HS-27A (cell line): ENCODE measurements at places on chromosomes 11 and 22.

GRCh38 chr11:115291325-115291724 is 212.9 kb downstream of the CADM1 start:
- no peak for DNase-seq

GRCh38 chr11:115267238-115267781 is 236.9 kb downstream of the CADM1 start:
- DNase-seq, result no peak

- DNase-seq, result no peak
These were observed 144.6 kb downstream of the LDLRAD3 start for GRCh38 chr11:36088266-36088972.

- no peak for DNase-seq
These were observed 55.5 kb upstream of the EP300 start for GRCh38 chr22:41036924-41037323.

DNA sequence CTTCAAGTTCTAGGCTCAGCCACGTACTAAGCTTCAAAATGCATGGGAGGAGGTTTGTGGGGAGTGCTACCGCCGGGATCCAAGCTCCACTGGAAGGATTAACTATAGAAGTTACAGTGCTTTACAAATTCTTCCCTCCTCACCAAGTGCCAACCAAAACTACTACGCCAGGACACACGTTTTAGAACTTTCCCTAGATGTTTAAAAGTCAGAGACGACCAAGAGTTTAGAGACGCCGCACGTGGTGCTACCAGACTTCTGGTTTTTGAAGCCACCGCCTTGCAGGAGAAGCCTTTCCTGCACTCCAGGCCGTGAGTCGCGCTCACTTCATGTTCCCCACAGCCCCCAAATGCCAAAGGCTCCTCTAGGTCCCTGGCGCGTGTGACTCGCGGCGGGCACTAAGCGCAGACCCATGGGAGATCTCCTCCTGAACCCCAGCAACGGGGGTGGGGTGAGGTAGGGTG is 734 bp downstream of the SNU13 start:
- DNase-seq, result no peak

GRCh38 chr11:315051-315481 is 1.2 kb downstream of the IFITM1 start:
- no peak for DNase-seq

- DNase-seq, result no peak
These were observed 49.2 kb downstream of the DBX1 start for GRCh38 chr11:20110908-20111669.

DNA sequence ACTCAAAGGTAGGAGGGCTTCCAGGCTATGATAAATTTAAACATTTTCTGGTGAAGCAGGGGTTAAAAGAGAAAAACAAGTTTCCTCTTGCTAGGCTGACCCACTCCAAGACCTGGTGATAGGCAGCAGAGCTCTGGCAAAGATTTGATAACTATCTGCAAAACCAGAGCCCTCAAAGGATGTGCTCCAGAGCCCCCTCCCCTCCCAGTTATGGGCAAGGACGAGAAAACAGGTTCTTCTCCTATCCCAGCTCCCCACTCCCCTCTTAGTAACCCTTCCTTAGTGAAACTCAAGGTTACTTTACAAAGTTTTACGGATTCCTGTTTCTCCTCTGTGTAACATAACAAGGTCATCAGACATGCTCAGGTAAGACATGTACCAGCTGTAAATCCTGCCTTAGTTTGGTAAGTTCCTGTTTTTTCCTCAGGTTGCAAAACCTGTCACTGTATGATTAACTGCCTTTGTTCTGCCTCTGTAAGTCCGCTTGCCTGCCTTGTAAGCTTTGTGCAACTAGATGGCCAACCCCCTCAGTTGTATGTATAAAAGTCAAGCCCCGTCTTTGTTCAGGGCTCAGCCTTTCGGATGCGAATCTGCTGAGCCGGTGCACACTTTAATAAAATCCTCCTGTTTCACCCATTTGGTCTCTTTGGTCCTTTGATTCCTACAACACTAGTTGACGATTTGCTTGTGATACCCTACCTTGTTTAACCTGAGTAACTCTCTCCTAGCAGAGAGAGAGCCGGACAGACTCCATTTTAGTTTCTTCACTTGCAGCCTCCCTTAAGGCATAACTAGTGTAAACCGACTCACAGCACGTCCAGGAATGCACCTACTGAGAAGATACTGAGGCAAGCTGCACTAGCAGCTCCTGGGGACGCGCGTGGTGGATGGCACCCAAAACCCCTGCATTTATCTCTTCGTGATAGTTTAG is 13.9 kb downstream of the APOBEC3H start:
- no peak for DNase-seq

DNA sequence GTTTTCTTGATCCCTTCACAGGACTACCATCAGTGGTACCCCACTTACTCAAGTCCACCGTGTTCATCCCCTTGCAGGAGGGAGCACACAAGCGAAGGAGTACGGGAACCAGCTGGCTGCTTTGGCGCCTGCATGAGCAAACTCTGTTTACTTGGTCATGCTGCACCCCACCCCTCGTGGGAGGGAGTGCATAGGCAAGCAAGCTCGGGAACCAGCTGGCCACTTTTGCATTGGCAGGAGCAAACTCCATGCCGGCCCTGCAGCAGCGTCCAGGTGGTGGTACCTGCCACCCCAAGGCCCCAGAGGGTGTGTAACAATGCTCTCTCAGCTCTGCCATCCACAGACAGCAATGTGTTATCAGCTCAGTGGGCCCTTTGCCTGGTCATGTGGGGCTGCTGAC is 737.8 kb downstream of the FAM181B start:
- DNase-seq, result no peak

- DNase-seq, result no peak
These were observed 877 bp downstream of the SLC25A17 start for GRCh38 chr22:40818192-40818746.

DNA sequence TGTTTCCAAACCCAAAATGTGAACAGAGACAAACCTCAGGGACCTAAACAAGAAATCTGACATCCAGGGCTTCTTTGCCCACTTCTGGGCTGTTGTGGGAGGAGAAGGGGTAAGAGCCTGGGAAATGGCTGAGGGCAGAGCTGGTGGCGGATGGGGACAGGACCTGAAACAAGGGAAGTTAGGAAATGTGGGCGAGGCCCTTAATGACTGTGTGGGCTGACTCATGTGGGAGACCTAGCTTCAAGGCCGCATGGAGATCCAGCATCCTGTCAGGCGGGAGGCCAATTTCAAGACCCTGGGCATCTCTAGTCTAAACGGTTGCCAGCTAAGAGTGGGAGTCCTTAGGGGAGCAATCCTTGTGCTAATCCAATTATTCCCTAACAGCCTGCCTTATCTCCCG is 2.1 kb upstream of the OAF start:
- no peak for DNase-seq

GRCh38 chr11:778976-779954 is 2.0 kb upstream of the GATD1 start:
- DNase-seq, result no peak

GRCh38 chr11:47271328-47271727 is 1.4 kb downstream of the MADD start:
- no peak for DNase-seq

DNA sequence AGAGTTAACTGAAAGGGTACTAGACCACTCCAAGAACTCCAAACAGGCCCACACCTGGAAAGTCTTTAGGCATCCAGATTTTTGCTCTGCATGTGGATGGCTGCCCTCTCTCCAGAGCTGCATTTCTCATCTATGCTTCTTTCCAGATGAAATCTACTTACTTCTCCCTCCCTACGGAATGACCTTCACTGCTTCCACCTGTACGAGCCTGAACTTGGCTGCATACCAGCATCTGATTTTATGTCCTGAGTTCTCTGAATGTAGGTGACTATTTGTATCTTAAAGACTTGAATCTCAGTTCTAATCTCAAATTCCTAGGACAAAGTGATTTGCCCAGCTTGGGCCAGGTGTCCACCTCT is 13.3 kb downstream of the CELF1 start:
- DNase-seq, result no peak

GRCh38 chr11:117061256-117061655 is 37.0 kb downstream of the SIK3 start:
- no peak for DNase-seq

DNA sequence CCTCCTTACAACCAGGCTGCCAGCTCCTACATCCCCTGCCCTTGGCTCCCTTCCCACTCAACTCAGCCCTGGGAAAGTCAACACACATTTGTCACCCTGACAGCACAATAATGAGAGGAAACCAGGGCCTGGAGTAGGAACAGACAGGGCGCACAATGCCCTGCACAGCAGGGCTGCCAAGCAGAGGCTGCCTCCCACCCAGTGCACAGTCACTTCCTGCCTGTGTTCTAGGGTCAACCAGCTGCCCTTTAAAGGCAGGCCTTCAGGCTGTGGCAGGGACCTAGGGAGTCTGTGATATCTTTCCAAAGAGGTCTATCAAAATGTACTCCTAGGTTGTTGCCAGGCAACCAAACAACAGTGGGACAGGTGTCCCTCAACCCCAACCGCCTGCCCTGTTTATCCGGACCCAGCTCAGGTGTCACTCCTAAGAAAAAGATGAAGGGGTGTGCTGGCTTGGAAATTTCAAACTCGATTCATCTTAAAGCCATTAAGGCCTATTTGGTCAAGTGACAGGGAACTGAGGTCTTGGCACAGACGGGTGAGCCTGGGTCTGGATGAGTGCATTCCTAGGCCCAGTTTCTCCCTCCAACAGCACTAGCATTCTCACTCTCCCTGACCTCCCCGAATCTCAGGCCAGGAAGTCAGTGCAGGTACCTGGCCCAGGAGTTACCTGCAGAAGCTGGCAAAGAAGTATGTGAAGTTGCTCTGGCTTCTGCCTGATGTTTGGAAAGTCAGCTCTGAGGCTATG is 110.3 kb upstream of the PITPNB start:
- DNase-seq, result no peak

GRCh38 chr11:16612566-16613261 is 125.7 kb upstream of the C11orf58 start:
- no peak for DNase-seq

- DNase-seq, result no peak
These were observed 17.0 kb downstream of the APLP2 start for GRCh38 chr11:130086669-130087068.

DNA sequence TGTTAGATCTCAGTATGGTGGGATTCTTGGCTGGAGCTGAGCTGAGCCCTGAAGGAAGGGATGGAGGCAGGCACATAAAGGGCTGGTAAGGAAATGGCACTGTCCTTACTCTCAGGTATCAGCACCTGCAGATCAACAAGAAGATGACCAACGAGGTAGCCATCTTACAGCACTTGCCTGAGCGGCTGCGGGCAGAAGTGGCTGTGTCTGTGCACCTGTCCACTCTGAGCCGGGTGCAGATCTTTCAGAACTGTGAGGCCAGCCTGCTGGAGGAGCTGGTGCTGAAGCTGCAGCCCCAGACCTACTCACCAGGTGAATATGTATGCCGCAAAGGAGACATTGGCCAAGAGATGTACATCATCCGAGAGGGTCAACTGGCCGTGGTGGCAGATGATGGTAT is 2.4 kb downstream of the CNGA4 start:
- no peak for DNase-seq

GRCh38 chr11:19242179-19242932 is 1.6 kb upstream of the E2F8 start:
- no peak for DNase-seq

GRCh38 chr11:108498046-108498815 is at the start of gene POGLUT3:
POGLUT3 (minus strand) TSS chr11:108498384; CDS start chr11:108498366, 18 bp downstream.
- no peak for DNase-seq

- no peak for DNase-seq
These were observed 51.0 kb downstream of the GALNT18 start for GRCh38 chr11:11570823-11571222.

- no peak for DNase-seq
These were observed 143.5 kb upstream of the RAG2 start for GRCh38 chr11:36741515-36741914.

GRCh38 chr22:37370306-37370979 is 56.8 kb downstream of the ELFN2 start:
- no peak for DNase-seq

DNA sequence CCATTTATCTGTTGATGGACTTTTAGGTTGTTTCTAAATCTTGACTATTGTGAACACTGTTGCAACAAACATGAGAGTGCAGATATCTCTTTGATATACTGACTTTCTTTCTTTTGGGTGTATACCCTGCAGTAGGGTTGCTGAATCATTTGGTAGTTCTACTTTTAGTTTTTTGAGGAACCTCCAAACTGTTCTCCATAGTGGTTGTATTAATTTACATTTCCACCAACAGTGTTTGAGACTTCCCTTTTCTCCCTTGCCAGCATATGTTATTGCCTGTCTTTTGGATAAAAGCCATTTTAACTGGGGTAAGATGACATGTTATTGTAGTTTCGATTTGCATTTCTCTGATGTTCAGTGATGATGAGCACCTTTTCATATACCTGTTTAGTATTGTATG is 330.0 kb downstream of the DDX10 start:
- no peak for DNase-seq

DNA sequence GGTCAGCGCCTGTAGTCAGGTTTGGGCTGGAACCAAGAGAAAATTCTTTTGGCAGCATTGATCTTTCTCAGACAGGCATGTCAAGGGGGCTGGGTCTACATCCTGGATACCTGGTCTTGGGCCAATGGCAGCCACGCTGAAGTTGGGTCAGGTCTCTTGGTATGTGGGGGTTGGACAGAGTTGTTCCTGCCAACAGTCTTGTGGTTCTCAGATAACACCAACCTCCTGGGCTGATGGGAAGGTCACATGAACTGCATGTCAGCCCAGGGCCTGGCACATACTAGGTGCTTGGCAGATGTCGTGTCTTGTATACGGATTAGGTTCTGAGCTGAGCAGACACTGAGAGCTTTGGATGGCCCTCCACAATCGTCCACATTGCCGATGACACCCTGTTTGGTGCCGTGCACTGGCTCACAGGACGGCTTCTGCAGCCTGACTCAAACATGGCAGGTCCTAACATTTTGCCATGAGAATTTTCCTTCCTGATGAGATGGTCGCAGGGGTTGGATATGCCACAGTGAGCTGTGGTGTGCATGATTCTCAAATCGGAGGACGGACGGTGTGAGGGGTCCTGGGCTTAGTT is 42.0 kb downstream of the FBLN1 start:
- no peak for DNase-seq

- DNase-seq, result no peak
These were observed 19.5 kb downstream of the MN1 start for GRCh38 chr22:27782088-27782487.

GRCh38 chr11:119782006-119782738 is 53.2 kb upstream of the NECTIN1 start:
- no peak for DNase-seq

GRCh38 chr22:24156141-24156912 is 25.0 kb upstream of the SUSD2 start:
- DNase-seq, result no peak

- no peak for DNase-seq
These were observed 126.1 kb downstream of the NECTIN1 start for GRCh38 chr11:119602745-119603373.

- DNase-seq, result no peak
These were observed 3.9 kb downstream of the MDK start for GRCh38 chr11:46385169-46386004.
